ENCODE measurements at places on chromosomes 3 and 15.

- no peak for DNase-seq
Measured at GRCh38 chr3:41652931-41653330, 309.0 kb downstream of the ULK4 start.

GRCh38 chr15:83106994-83107840 lies at the start of gene TM6SF1:
Gene TM6SF1 (plus strand): TSS chr15:83107645. CDS start chr15:83107681, 36 bp downstream.
- no peak for DNase-seq

DNA sequence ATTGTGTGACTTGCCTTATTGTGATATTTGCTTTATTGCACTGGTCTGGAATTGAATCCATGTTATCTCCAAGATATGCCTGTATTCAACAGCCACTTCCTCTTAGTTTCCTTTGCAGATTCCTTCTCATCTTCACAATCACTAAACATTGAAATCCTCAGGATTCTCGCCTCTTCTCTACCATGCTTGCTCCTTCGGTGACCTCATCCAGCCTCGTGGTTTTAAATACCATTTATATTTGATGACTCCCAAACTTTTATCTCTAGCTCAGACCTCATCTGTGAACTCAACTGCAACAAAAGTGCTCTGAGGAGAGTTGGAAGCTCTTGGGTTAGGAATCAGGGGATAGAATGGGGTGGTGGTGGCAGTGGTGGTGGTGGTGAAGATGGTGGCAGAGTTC lies 19.9 kb downstream of the POLR2M start:
- no peak for DNase-seq

GRCh38 chr3:61172203-61172602 lies 79.0 kb downstream of the FHIT start:
- DNase-seq = no peak

DNA sequence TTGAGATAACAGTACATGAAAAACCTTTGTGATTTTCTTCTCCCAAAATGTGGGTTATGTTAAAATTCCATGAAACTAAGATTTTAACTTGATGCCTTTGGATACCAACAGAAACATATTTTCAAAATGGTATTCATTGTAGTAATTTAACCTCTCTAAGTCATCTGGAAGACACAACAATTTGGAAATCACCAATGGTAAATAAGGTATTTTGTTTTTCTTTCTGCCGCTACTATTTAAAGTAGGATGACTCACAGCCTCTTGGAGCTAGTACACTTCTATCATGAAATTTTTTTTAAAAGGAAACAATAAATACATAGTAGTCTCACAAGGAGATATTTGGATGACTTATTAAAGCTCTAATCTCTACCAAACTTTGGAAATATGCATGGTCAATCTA lies 291.6 kb upstream of the VEPH1 start:
- DNase-seq = peak; percentile 16

DNA sequence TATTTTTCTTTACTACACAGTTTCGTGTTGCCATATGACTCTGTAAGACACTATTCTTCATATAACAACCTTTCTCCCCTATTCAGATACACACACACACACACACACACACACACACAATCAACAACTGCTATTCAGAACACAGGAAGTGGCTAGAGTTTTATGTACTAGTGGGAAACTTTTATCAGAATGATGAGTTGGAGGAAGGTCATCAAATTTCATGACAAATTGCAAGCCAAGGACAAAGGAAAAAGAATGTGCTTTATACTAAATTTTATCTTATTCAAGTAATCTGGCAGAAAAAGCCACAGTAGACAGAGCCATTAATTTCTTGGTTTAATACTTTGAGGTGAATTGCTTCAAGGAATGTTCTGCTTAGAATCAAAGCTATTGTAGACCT lies 899.8 kb downstream of the ROBO2 start:
- peak; percentile 5 for DNase-seq

GRCh38 chr3:171566803-171567422 lies 106.7 kb upstream of the TNIK start:
- DNase-seq = no peak

DNA sequence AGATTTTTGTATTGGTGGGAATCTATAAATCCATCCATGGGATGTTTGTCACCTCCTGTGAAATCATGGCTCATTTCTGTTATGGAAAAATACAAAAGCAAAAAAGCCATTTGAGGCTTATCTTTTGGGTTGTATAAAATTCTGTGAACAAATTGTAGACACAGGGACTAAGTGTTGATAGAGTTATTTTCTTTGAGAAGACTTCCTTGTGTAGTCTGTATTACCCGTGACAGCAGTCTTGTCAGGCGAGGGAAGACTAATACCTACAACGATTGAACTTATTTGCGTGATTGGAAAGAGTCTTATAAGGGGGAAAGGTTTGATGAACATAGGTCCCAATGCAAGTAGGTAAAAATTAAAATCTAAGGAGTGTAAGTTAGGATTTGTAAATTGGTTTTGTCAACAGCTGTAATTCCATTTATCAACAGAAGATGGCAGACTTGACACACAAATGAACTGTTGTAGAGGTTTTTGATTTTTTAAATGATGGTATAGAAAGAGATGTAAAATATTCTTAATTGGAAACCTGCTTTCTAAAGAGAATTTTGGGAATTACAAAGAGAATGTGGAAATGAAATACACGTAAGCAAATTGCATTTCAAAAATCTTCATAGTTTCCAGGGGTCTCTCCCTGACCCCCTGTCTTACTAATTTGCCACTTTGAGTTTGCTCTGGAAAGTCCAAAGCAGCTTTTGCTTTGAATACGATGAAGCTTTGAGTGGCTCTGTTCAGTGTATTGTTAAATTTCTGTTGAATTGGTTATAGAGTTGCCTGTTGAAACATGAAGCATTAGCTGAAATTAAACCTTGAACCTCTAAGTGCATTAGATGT lies 33.2 kb downstream of the SLC25A26 start:
- DNase-seq = no peak

- no peak for DNase-seq
Measured at GRCh38 chr3:117836296-117836695, 1126.7 kb downstream of the TUSC7 start.

DNA sequence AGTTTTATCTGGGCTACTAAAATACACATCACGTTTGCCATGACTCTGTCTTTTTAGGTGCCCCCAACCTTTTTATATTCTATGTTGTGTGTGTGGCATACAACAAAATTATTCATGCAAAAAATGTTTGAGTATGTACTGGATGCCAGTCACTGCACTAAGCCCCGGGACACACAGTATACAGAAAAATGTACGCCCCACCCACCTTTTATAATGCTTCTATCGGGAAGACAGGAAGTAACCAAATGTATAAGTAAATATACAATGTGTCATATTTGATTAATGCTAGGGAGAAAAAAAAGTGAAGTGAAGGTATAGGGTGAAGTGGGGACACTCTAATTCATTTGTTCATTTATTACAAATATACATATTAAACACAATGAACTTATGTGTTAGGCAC lies 503.4 kb upstream of the MDFIC2 start:
- no peak for DNase-seq

GRCh38 chr3:141330718-141331376 lies 37.5 kb upstream of the ZBTB38 start:
- DNase-seq = no peak

- DNase-seq = no peak
Measured at GRCh38 chr3:34387826-34388564, 589.6 kb downstream of the PDCD6IP start.

DNA sequence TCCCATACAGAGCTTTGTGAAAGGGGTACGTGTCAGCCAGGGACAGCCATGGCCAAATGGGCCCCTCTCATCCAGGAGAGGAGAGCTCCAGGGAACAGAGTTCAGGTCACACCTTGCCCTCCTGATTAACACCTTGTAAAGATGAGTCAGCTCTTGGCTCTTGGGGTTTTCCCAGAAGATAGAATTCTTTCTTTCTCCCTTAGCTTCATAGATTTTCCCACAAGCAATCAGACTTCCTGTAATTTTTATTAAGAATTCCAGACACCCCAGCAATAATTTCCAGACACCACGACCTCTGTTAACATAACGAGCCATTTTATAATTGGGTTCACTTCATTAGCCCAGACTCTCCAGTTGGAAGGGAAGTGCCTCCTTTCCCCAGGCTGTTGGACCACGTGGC lies 86.4 kb downstream of the LRTM1 start:
- DNase-seq = no peak

DNA sequence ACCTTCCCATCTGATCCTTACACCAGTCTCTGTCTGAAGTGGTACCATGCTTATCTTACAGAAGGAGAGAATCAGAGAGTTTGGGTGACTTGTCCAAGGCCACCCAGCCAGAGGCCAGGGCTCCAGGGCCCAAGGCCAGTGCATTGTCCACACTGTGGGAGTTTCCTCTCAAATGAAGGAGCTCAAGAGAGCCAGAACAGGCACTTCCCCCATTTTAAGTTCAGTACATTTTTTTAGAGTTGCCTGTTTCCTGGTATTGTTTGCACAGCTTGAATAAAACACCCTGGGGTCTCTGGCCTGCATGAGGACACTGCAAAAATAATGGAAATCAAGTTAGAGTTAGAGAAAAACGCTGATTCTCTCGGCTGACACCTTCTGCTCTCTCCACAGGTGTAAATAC lies 284.0 kb downstream of the SQOR start:
- DNase-seq = no peak

- DNase-seq = peak; percentile 44
Measured at GRCh38 chr15:63915873-63916771, 82.4 kb upstream of the HERC1 start.

- peak; percentile 23 for DNase-seq
Measured at GRCh38 chr3:175193815-175194518, 334.8 kb downstream of the NAALADL2 start.

- no peak for DNase-seq
Measured at GRCh38 chr15:57657619-57658018, 48.9 kb upstream of the POLR2M start.

DNA sequence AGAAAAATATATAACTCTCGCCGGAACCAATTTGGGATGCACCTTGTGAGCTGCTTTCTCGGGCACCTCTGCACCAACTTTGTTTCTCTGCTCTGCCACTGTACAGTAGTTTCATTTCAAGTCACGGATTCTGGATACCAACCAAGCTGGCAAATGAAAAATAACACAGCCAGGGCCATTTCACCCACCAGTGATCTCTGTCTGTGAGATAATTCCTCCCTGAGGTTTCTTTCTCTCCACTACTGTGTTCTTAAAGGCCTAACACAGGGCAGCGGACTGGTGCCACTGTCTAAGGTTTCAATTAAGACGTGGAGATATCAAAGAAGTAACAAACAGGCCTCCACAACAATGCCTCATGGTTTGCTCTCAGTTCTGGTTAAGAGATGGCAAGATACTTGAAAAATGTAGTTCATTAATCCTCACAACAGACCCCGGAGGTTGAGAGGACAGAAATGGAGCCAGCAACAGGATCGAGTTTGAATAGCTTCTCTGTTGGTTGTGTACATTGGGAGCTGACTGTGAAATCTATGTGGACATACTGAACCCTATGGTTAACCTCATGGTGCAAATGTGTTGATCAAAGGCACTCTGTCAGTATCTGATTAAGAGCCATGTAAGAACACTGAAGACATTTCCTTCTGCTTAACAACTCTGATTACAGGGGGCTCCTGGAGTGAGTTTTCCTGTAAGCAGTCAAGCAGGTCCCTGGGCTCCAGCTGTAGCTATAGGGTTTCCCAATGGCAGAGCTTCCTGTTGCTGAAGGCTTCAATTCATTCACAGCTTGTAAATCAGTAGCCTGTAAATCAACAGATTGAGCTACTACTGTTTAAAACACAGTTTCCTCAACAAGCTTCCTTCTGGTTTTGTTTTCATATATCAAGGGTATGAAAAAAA lies 470.5 kb downstream of the EPHA3 start:
- DNase-seq = no peak

DNA sequence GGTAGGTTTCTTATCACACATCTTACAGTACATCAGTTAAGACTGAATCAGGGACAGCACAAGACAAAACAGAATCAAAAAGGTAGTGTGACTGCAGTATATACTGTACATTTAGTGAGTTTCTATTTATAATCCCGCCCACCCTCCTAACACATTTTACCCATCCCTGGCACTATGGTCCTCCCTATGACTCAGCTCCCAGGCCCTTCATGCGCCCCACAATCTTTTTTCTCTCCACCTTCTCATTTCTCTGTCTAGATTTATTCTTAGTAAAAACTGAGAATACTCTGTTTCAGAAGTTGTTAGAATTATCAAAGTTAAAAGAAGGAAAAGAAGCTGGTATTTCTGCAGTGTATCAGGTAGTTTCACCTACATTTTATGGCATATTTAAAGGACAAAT lies 427.3 kb downstream of the CNTN4 start:
- no peak for DNase-seq

DNA sequence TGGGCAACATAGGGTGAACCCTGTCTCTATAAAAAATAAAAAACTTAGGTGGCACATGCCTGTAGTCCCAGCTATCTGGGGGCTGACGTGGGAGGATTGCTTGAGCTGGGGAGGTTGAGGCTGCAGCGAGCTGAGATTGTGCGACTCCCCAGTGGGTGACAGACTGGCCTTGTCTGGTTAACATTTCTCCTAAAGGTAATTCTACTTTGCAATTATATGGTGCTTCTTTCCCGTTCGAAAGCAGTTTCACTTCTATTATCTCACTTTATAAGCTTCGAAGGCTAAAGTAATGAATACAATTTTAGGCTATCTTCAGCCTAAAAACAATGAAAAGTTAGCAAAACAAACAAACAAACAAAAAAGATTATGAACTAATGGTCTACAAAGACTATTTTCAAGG lies 35.3 kb downstream of the COMMD2 start:
- no peak for DNase-seq

- DNase-seq = no peak
Measured at GRCh38 chr3:41209646-41210045, 10.3 kb downstream of the CTNNB1 start.

- DNase-seq = no peak
Measured at GRCh38 chr3:126895178-126896066, 87.5 kb upstream of the PLXNA1 start.

DNA sequence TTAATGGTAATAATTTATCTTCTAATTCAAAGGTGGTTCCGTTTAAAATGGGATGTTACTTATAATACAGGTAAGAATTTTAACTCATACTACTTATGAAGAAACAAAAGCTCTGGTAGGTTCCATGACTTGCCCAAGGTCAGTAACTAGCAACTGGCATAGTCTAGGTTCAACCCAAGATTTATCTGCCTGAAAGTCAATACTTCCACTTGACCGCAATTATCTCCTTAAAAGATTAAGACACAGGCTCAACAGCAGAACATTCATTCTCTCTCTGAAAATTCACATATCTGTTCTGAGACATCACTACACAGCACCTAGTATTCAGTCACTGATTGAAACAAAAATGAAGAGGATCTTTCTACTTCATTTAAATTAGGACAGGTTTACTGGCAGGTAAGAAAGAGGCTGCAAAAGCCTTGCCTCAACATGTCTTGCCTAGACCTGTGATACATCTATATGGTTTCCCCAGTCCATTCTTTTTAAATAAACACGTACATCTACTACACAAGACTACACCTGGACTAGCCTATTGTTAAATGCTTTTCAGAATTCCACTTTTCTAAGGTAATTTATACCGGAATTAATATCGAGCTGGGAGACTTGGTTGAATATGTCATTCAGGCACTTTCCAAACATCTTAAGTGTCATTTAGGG lies 1.2 kb downstream of the CSNK1G1 start:
- no peak for DNase-seq

- DNase-seq = no peak
Measured at GRCh38 chr3:72143322-72143721, 358.4 kb upstream of the PROK2 start.

GRCh38 chr3:133828576-133829309 lies 23.1 kb downstream of the SRPRB start:
- DNase-seq = no peak

Data from skeletal muscle cell (primary cell).